ENCODE measurements at places on chromosomes 11 and 22. TPM values are rescaled to one million over a fixed set of nuclear protein-coding genes. Genes with fewer than 3 reads are reported as not detected.

The CD248 gene
- 35.5 TPM for total RNA-seq

The OR52A1 gene
- not detected for total RNA-seq

The DDI1 gene
- not detected for total RNA-seq

- H3K4me3 ChIP-seq: no peak overlapping the region
- no peaks in the 10 kb centered on the region for H3K4me1 ChIP-seq
- no peaks in the 10 kb centered on the region for H3K27me3 ChIP-seq
- no peak overlapping the region for H3K27ac ChIP-seq
These were observed 243.9 kb upstream of the SYN3 start for GRCh38 chr22:33302049-33302545.

GRCh38 chr11:124897674-124898262 lies at the start of gene ROBO4:
TSS of gene ROBO4 (minus strand) at chr11:124897865. CDS start at chr11:124897795, 70 bp downstream.
- no peaks in the 10 kb centered on the region for H3K36me3 ChIP-seq
- no peak within 1 kb of the TSS for H3K27ac ChIP-seq
- no peak for DNase-seq
- peaks cover 45% of the 10 kb centered on the region for H3K27me3 ChIP-seq
- H3K4me3 ChIP-seq: no peak within 1 kb of the TSS

Measured in activated CD8-positive, alpha-beta memory T cell treated with anti-CD3 and anti-CD28 coated beads, Interleukin-2, amount 10 ng/mL, durations not matched to agents 7 days and 5 days (primary cell).